Stimulated activated CD4-positive, alpha-beta T cell treated with anti-CD3 and anti-CD28 coated beads, Interleukin-4, amount 100 ng/mL, for 48 hours (primary cell): ENCODE measurements at places on chromosomes 3 and 15.
A peak's percentile ranks its signal among the peaks of the same experiment; 100 is the strongest.

DNA sequence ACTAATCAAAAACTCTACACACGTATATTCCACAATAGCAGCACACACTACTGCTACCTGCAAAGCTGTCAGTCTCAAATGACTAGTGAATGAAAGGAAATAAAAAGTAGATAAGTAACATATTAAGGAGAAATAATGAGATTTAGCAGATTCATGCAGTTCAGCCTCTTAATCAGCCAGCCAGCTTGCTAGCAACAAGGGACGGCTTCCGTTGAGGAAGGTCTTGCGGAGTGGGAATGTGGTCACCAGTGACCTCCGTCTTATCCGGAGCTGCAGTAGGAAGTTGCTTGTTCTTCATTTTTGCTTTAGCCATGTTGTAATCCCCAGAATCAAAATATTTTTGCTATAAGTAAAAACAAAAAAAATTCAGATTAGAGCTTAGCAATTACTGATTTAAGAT is 17.1 kb downstream of the ARPP19 start:
- no peak for DNase-seq

GRCh38 chr3:86930181-86930580 is 60.8 kb downstream of the VGLL3 start:
- DNase-seq = no peak

DNA sequence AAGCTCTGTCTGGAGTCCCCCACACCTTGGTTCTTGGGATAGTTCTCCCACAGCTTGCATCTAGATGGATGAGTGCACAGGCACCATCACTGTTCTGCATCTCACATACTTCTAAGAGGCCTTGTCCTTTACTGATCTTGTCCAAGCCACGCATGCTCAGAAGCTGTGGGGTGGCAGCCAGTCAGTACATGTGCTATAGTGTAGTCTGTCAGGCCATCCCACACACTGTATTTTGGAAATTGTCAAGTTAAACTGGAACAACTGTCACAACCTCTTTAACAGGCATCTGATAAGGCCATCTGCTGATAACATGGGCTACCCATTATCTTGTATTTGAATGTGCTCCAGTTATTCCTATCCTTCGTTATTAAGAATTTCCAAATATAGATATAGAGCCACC is 296.5 kb upstream of the AZI2 start:
- DNase-seq = no peak

GRCh38 chr3:54146506-54147239 is 24.3 kb downstream of the CACNA2D3 start:
- no peak for DNase-seq

GRCh38 chr3:109825971-109826810 is 488.8 kb upstream of the DPPA4 start:
- DNase-seq = no peak

DNA sequence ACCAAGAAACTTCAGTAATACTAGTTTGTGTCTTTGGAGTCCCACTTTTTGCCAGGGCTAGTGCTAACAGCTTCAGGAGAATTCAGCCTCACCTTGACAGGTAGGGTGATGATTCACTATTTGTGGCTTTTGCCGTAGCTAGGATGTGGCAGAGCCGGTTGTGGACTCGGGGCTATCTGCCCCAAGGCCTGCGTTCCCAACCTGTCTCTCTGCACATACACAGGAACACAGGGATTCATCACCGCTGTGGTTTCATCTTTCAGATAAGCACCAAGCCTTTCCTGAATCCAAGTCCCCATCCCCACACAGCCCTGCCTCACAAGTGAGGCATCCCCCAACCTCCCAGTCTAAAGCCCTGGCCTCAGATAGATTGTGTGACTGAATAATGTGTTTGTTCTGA is 45.2 kb upstream of the POLG start:
- DNase-seq = no peak

- DNase-seq = no peak
Measured at GRCh38 chr15:56042982-56043980, 49.9 kb upstream of the NEDD4 start.

- no peak for DNase-seq
Measured at GRCh38 chr15:50166216-50166615, 15.8 kb upstream of the SLC27A2 start.

GRCh38 chr15:80613762-80614365 is 81.2 kb upstream of the ABHD17C start:
- DNase-seq = no peak

GRCh38 chr3:5160940-5161858 is 26.3 kb upstream of the EDEM1 start:
- no peak for DNase-seq

DNA sequence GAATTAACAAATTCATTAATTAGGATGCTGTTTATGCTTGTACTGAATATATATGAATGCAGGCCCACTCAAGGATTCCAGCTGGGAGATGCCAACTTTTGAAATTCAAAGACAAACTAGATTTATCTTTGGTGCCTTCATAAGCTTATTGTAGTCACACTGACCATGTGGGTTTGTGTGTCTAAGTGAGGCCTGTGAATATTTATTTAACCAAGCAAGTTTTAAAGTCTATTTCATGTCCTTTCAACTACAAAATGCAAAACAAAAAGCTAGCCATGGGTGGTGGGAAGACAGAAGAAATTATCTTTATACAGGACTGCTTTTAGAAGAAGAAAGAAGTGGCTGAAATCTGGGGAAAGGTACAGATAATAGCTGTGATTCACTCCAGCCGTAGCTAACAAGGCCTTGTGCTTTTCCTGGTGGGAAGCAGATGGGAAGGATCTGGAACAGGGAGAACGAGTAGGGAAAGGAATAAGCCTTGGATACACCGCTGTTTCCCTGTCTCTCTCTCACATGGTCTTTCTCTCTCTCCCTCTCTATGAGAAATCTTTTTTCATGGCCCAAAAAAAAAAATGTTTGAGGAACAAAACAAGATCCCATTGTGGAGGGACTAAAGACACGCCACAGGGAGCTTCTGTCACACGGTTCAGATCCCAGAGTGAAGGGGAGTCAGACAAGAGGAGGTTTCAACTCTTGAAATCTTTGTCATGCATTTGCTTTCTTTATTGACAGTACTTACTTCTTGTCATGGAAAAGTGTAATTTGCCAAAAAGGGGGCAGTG is 225.5 kb downstream of the RORA start:
- DNase-seq = no peak

GRCh38 chr3:155188031-155188430 is 105.5 kb downstream of the STRIT1 start:
- DNase-seq = no peak

DNA sequence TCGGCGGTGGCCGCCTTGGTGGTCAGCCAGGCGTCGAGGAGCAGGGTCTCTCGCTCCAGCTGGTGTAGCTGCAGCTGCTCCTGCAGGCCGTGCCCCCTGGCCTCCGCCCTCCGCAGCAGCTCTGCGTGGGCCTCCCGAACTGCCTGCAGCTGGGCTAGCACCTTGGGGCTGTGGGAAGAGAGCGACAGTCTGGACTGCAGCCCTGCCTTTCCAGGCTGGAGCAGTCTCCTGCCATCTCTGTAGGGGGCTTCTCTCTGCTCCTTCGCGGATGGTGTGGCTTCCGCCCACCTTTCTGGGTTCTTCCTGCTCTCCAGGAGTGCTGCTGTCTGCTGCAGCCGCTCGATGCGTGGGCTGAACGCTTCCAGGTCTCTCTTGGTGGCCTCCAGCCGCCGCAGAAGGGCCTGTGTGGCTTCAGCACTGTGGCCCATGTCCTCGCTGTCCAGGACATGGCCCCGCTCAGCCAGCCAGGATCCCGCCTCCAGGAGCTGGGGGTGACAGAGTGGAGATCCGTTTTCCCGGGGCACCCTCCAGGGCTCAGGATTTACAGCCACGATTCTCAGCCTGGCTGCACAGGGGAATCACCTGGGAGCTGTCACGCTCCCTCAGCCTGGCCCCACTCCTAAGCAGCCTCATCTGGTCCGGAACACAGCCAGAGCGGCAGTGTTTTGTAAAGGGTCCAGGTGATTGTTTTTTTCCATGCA is 16.8 kb downstream of the PLA2G4B start:
- no peak for DNase-seq

DNA sequence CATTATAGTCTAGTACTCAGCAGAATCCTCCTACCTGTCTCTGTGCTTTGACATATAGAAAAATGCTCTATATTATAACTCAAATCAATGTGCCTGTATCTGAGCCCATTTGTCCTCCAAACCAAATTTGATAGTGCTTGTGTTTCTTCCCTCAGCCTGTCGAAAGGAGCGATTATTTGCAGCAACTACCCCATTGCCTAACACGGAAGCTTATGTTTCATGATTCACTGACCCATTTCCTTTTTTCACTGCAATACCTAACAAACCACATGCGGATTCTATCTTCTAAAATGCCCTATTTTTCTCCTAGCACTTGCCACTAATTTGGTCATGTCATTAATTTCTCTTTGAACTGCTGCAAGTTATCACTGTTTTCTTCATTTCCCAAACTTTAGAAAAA is 1220.6 kb upstream of the CADM2 start:
- DNase-seq = no peak

DNA sequence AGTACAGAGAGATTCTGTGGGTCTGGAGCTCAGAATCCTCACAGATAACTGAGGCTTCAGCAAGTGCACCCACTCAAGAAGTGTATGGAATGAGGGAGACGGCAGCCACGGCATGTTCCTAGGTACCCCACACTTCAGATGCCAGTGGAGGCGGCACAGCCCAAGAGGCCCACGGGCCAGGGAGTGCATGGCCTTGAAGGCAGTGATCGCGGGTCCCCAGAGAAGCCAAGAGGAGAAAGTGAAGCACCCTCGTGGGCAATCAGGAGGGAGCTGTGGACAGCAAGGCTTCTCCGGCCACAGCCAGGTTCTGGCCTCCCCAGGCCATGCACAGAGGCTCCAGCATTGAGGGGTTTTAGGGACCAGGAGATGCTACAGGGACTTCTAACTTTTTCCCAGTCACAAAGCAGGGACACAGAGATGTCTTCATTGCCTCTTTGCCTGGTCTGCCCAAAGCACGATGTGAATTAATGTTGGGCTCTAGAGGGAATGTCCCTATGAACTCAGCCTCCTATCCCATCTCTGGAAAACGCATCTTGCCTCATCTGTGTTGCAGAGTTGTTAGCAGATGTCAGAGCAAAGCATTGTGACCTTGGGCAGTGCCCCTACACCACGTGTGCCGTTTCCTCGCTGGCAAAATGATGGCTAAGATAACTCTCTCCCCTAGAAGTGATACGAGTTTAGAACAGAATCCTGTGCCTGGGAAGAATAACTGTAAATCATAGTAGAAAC is 2.6 kb upstream of the MAP6D1 start:
- no peak for DNase-seq

GRCh38 chr3:182294256-182294655 is 499.0 kb upstream of the ATP11B start:
- no peak for DNase-seq

- DNase-seq = no peak
Measured at GRCh38 chr3:7977245-7978086, 524.2 kb upstream of the LMCD1 start.

DNA sequence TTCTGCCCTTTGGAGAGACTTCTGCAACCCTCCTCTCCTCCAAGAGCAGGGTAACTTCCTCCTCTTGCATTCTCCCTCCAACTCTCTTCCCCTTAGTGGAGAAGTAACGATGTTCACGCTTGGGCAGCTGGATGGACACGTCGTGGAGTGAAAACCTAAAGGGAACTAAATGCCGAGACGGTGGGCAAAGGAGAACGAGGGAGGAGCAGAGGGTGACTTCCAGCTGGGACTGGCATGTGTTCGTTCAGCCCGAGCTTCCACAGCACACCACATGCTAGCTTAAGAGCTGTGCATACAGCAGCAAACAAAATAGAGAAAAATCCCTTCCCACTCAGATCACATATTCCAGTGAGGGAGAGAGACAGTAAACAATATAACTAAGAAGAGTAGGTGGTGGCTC is 179.8 kb downstream of the SLCO3A1 start:
- DNase-seq = no peak

DNA sequence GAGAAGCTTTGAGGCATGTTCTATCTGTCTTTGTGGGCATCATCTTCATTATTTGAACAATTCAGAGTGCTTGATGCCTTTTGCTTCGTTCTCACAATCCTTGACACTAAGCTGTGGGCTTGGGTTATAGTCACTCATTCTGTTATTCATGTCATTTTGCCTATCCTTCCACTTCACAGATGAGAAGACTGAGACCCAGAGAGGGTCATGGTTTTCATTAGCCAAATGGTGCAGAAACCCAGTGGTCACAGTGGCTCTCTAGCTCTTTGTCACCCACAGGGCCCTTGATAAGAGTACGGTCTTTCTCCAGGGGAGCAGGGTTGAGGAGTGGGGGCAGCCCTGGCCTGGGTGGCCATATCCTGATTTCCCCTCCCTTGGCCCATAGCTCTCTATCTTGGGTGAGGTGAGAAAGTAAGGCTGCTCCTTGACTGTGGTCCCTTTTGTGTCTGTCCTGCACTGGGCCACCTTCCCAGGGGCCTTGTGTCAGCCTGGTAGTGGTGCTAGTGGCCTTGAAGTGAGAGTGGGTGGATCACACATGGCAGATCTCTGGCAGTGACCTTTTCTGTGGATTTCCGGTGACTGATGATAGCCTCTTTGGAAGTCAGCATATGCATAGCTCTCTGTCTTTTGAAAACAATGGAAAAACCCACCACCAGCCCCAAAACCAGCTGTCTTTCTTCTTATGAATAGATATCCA is 130.1 kb downstream of the IGF1R start:
- no peak for DNase-seq

GRCh38 chr3:29554566-29554965 is 273.7 kb downstream of the RBMS3 start:
- no peak for DNase-seq

- DNase-seq = no peak
Measured at GRCh38 chr3:81521855-81522254, 239.6 kb downstream of the GBE1 start.

GRCh38 chr3:128094295-128095151 is 29.1 kb downstream of the RUVBL1 start:
- no peak for DNase-seq

DNA sequence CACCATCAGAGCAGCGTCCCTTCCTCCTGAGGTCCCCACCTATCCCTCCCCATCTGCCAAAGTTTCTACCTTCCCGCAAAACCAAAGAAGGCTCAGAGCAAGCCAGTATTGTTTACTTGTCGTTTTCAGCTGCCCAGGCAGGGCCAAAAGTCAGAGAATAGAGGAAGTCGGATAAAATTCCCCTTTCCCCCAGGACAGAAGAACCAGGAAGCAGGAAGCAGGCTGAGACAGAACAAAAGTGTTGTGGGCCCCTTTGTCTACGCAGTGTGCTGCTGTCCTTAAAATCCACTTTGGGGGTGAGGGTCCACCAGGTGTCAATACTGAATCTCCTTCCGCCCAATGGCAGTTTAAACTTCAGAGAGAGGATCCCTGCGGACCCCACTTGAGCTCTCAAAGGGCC is 18.5 kb upstream of the RPL32 start:
- DNase-seq = no peak

- peak; percentile 70 for DNase-seq
Measured at GRCh38 chr3:150737874-150738679, 24.9 kb downstream of the SIAH2 start.

- no peak for DNase-seq
Measured at GRCh38 chr3:195077611-195078540, 193.1 kb downstream of the XXYLT1 start.
